ENCODE measurements at places on chromosomes 2 and 18. TPM values are rescaled to one million over a fixed set of nuclear protein-coding genes. Genes with fewer than 3 reads are reported as not detected.

RAD51AP2 gene
- 0.30 TPM for total RNA-seq

GPBAR1 gene
- total RNA-seq: 1.3 TPM

CDCA7 gene
- 0.25 TPM for total RNA-seq

INHA gene
- total RNA-seq: 0.20 TPM

CHRNG gene
- not detected for total RNA-seq

SP110 gene
- 6.0 TPM for total RNA-seq

FOXD4L1 gene
- 0.10 TPM for total RNA-seq

SP5 gene
- total RNA-seq: 2.6 TPM

AMER3 gene
- not detected for total RNA-seq

ASAP2 gene
- total RNA-seq: 4.0 TPM

MRO gene
- 12.0 TPM for total RNA-seq

DLGAP1 gene
- 0.48 TPM for total RNA-seq

RMDN2 gene
- 16.4 TPM for total RNA-seq

ERICH2 gene
- total RNA-seq: 1.5 TPM

PLCD4 gene
- total RNA-seq: 0.43 TPM

CNGA3 gene
- total RNA-seq: not detected

ALPP gene
- 0.20 TPM for total RNA-seq

BOK gene
- total RNA-seq: 95.8 TPM

CFAP53 gene
- 0.25 TPM for total RNA-seq

DNER gene
- 0.10 TPM for total RNA-seq

DPYSL5 gene
- total RNA-seq: not detected

IL1F10 gene
- not detected for total RNA-seq

LIPT1 gene
- 2.5 TPM for total RNA-seq

RAB6C gene
- not detected for total RNA-seq

KCNJ13 gene
- not detected for total RNA-seq

LOXL3 gene
- total RNA-seq: 0.86 TPM

MEP1B gene
- total RNA-seq: 1.3 TPM

DCTN1 gene
- 41.3 TPM for total RNA-seq

RNF152 gene
- 102 TPM for total RNA-seq

G6PC2 gene
- total RNA-seq: not detected

RND3 gene
- 19.2 TPM for total RNA-seq

PTPRN gene
- total RNA-seq: not detected

LRRTM1 gene
- total RNA-seq: not detected

LAMA3 gene
- 1.5 TPM for total RNA-seq
